GOT3 (cell line): ENCODE measurements at places on chromosomes 3 and 15.

DNA sequence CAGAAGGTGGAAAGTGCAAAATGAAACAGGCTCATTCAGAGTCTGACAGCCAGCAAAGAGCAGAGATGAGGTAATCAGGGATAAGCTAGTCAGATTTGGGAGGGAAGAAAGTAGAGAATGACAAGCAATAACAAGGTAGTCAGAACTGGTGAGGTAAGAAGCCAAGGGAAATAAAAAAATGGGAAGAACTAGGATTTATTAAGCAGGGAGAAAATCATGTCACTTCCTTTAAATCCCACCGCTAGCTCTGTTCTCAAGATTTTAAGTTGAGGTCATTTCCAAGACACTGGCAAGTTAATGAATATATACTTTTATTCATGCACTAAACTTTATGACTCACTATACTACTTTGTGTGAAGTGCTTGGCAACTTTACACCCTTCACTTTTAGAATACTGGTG, 1106.8 kb downstream of the IGSF11 start:
- no peak for DNase-seq

DNA sequence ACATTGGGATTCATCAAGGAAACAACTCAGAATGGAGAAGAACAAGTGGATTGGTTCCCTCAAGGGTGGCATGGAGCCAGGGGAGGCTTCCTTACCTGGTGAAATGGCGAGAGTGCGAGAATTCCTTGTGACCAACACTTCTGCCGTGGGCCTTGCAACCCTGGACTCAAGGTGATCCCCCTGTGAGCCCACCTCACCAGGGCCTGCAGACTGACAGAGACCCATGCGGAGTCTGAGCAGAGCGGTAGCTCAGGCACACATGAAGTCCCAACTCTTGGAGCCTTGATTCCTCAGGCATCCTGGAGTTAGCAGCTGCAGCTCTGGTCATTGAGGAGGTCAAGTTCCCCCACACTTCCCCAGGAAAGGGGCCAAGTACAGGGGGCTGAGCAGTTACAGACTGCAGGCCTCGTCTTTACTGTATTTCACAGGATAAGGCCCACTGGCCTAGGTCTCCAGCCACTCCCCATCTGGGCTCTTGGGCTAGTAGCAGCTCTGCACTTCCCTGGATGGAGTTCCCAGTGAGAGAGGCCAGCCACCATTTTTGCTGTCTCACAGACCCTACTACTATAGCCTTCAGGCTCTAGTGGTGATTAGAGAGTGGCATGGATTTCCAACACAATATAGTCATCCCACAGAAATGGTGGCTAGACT, 269.5 kb upstream of the DCBLD2 start:
- no peak for DNase-seq

DNA sequence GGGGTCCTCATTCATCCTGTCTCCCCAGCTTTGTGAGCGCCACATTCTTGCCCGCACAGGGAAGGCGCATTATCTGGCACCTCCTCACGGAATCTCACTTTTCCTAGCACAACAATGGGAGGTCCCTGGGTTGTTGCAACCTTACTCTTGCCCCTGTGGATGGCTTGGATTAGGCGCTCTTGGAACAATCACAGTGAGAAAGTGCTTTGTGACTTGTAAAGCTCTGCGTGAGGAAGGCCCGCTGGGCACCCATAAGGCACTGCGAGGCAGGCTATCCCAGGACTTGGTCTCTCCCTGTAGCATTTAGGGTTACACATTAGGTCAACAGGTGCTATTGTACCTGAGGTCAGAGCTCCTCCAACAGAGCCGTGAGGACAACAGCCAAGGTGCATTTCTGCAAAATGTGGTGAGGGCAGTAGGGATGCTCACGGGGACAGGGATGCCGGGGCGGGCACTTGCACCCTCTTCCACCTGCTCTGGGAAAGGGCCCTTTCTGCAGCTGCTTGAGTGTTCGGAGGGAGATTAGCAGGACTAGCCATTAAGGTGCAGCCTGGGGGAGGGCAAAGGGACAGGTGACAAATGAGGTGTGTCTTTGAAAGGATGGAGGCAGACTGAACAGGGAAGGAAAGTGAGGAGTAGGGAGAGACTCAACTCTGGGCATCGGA, 13.9 kb upstream of the LRRC15 start:
- DNase-seq, result no peak

DNA sequence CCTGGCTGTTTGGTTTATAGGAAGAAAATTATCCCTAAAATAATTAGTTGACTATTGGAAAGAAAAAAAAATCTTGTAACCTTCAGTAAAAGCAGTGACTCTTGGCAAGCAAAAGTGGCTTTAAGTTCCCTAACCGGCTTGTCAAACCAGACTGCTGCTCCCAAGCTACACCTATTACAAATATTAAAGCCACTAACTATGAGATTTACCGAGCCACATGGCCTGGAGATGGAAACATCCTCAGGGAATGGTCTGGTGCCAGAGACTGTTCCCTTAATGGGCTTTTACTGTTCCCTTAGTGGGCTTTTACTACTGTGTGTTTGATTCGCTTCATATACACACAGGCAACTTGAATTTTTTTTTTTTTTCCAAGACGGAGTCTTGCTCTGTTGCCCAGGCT, 35.9 kb upstream of the ZNF774 start:
- DNase-seq, result no peak

- no peak for DNase-seq
These were observed 201.2 kb downstream of the OPA1 start for GRCh38 chr3:193794002-193794881.

DNA sequence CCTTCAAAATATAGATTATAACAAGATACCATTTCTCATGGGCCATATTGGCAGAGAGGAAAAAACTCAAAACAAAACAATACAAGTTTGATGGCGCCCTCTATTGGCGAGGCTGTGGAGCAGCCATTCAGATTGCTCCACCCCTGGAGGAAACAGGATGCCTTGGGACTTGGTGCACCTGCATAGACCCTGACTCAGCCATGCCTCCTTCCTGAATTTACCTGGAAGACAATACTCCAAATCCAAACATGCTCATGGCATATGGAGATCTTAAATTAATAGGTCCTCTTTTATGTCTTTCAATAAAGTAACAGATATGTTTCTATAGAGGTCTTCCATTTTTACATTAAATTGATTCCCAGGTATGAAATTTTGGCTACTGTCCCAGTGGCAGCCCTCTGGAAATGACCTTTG, 90.0 kb downstream of the APBA2 start:
- no peak for DNase-seq

GRCh38 chr3:197394464-197395321, 96.3 kb upstream of the DLG1 start:
- DNase-seq, result no peak

DNA sequence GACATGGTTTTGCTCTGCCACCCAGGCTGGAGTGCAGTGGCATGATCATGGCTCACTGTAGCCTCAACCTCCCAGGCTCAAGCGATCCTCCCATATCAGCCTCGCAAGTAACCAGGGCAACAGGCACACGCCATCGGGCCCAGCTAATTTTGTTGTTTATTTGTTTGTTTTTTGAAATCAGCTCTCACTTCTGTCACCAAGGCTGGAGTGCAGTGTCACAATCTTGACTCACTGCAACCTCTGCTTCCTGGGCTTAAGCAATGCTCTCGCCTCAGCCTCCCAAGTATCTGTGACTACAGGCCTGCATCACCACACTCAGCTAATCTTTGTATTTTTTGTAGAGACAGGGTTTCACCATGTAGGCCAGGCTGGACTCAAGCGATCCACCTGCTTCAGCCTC, 26.3 kb upstream of the PLCH1 start:
- DNase-seq, result no peak

GRCh38 chr3:127654374-127654773, 18.4 kb upstream of the ABTB1 start:
- no peak for DNase-seq

DNA sequence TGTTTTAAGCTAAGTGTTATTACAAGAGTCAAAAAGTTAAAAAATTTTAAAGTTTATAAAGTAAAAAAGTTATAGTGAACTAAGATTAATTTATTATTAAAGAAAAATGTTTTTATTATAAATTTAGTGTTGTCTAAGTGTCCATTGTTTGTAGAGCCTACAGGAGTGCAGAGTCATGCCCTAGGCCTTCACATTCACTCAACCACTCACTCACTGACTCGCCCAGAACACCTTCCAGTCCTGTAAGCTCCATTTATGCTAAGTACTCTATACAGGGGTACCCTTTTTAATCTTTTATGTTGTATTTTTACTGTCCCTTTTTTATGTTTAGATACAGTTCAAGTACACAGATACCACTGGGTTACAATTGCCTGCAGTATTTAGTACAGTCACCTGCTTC, 37.2 kb downstream of the EEFSEC start:
- no peak for DNase-seq

GRCh38 chr15:42037656-42038055, 16.8 kb upstream of the PLA2G4E start:
- DNase-seq, result no peak

DNA sequence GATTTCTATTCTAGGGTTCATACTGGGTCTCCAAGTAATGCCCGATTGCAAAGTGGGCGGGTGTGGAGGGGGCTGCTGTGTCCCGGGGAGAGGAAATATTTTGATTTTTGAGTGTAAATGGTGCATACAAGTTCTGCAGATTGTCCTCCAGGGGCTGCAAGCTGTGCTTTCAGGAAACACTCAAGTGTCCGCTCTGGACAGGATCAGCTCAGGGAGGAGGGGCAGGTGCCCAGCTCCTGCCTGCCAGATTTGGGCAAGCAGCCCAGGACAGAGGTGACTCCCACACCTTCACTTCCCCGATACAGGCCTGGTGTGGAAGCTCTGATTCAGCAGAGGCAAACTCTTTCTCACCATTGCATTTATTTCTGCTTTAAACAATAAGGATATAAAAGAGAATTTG, 142.7 kb downstream of the ALDH1A2 start:
- no peak for DNase-seq

DNA sequence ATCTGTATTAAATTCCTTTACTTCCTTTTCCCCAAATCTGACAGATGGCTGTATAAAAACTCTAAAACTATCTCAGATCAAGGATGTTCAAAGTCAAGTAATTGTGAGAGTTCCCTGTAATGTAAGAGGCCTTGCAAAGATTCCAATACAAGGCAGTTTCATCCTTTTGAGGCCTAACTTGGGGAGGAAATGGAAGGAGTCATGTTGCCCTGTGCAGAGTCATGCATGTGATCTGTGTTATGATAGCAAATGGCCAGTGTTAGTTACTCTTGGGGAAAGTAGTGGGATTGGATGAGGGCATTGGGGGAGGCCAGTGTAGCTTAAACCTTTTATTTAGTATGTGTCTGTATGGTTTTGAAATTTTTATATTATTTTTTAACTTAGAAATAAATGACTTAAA, 23.7 kb upstream of the FBXL22 start:
- no peak for DNase-seq

DNA sequence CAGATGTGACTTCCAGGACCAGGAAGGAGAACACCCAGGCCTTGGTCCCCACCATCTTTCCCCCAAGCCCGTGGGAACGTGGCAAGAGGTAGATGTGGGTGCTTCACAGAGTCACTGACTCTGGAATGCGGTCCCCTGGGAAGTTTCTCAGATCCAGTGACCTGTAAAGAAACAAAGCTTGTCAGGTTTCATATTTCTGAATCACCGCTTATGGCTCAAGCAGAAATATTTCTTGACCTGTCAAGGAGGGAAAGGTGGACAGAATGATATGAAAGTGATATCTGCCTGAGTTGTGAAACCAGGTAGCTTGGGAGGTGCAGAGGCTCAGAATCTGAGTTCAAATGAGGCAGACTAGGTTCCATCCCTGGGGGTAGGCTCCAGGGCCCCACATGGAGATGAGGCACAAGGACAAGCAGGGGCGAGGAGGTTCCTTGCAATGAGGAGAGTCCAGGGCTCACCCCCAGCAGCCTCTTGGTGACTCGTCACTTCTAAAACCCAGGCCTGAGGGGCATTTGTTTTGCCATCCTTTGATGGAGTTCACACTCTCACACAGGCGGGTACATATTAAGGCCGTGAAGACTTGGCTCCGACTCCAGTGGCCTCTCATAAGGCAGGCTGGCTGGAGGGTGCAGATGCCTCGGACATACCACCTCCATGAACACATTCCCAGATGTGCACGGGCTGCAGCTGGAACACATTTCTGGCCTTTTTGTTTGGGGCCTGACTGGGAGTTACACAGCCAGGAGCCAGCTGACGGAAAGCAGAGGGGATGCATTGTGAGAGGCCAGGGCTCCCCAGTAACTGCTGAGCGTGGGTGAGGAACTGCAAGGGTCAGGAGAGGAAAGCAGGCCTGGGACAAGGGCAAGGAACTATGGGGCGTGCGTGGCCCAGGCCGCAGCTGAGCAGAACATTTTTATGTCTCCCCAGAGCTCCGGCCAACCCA, 1.3 kb downstream of the CILP start:
- no peak for DNase-seq

GRCh38 chr15:89199746-89200145, 21.6 kb downstream of the RLBP1 start:
- no peak for DNase-seq

DNA sequence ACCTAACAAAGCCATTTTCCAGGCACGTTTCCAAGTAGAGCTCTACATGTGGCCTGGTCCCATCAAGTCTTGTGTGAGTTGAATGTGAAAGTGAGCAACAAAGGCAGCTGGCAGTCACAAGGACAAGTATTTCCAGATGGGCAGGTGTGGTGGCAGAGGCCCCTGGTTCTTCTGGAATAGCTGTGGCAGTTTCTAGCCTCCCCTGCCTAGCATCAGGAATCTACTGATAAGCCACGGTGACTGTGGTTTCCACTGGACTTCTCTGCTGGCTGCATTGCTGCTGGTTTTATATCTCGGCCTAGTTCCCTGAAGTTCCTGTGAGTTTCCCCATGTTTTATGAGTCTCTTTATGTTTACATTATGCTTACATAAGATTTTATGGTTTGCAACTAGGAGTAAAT, 117.7 kb downstream of the GOLIM4 start:
- DNase-seq, result no peak

- no peak for DNase-seq
These were observed 776 bp downstream of the VGLL3 start for GRCh38 chr3:86990012-86990733.

GRCh38 chr3:317012-317411, 120.4 kb downstream of the CHL1 start:
- DNase-seq, result no peak

- DNase-seq, result no peak
These were observed 13.2 kb upstream of the GNB4 start for GRCh38 chr3:179464323-179465092.

GRCh38 chr3:60250206-60250605, 1001.0 kb downstream of the FHIT start:
- DNase-seq, result no peak

DNA sequence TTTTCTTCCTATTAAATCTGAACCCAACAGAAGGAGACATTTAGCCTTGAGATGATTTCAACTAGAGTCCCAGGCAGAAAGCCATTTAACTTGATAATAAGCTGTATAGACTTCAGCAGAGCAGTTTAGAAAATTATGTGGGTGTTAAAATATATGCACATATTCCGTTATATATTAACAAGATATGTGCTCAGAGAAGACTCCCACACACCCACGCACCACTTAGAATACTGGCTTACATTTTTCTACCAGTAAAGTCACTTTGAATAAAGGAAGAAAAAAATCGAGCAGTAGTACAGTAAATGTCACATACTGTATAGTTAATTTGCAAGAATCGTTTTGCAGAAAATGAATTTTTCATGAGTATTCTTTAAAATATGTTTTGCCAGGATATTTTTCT, 599.3 kb downstream of the FGF12 start:
- DNase-seq, result no peak

GRCh38 chr3:32297366-32297765, 58.9 kb downstream of the CMTM8 start:
- DNase-seq, result no peak

GRCh38 chr3:61194892-61195538, 56.2 kb downstream of the FHIT start:
- no peak for DNase-seq

GRCh38 chr3:13555753-13556152, 6.8 kb downstream of the FBLN2 start:
- DNase-seq, result no peak
